ENCODE measurements at places on chromosomes 12 and 14.

DNA sequence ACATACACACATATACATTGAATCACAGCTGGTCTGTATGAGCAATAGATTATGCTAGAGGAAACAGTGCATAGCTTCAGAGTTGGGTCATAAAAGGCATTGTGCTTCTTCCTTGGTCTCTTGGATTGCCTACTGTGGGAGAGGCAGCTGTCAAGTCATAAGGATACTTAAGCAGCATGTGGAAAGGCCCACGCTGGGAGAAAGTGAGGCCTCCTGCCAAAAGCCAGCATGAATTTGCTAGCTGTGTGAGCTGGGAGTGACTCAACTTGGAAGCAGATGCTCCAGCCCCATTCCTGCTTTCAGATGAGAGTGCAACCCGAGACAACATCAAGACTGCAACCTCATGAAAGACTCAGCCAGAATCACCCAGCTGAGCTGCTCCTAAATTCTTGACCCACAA is 311.9 kb upstream of the TBX3 start:
- no peak for DNase-seq

GRCh38 chr14:55152052-55152753 is 23.2 kb downstream of the LGALS3 start:
- DNase-seq, result no peak

- peak; percentile 90 for DNase-seq
These were observed 12.8 kb downstream of the ZFHX2 start for GRCh38 chr14:23538785-23539184.

GRCh38 chr12:5201554-5202218 is 158.0 kb downstream of the KCNA5 start:
- DNase-seq, result peak; percentile 96

DNA sequence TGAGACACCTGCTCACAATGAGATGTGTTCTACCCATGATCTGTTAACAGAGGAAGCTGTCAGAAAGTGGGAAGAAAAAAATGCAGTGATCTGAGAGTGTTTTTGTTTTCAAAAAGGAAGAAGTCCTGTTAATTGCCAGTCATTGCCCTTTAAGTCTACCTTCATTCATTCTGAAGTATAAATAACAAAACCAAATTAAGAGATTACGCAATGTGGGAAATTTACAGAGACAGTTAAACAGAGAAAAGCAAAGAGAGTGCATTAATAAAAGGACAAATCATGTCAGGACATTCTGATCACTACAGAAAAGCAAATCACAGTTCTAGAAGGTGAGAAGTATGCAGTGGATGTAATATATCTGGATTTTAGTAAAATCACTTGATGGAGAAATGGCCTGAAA is 154.2 kb downstream of the NRXN3 start:
- no peak for DNase-seq

- no peak for DNase-seq
These were observed 22.3 kb downstream of the PRIMA1 start for GRCh38 chr14:93765970-93766369.

DNA sequence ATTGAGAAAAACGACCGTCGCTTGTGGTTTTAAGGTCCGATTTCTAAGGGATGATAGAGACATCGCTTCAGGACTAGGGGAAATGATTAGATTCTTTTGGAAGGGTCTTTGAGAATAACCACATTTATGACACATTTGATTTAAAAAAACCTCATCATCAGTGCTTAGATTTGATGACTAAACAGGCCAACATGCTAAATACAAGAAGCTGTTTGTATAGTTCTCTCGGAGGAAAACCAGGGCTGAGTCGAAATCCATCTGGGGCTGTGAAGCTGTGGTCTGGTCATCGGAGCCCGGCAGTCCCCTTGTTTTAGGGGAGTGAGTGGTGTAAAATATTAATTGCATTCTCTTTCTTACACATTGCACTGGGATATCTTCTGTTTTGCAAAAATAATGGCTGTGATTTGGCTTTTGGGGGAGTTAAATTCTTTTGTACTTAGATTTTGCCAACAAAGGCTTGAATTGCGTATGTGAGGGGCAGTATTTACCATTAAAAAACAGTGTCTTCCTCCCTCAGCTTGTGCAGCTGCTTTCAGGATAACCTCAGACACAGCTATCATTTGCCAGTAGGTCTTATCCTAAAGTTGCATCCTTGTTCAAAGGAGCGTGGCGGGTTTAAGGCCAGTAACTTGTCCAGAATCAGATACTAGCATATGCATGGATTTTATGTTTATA is 550 bp downstream of the GNG2 start:
- no peak for DNase-seq

DNA sequence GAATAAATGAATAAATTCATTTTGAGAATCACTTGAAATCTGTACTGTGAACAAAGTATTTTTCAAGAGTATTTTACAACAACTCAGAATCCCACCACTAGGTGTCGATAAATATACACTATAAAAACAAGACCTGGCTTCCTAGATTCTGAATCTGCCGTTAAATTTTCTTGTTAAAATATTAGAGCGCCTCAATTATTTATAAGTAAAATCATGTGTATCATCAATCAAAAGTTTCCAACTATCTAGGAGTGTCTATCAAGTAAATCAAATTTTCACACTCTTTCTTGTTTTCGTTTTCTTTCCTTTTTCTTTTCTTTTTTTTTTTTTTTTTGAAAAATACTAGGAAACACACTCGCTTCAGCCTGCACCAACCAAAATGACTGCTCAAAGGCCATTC is 179.2 kb upstream of the DCN start:
- DNase-seq, result peak; percentile 20

- DNase-seq, result no peak
These were observed 168.1 kb downstream of the PRKCH start for GRCh38 chr14:61489512-61489911.

GRCh38 chr12:57984629-57985151 is 43.3 kb downstream of the ATP23 start:
- no peak for DNase-seq

- DNase-seq, result no peak
These were observed 77.4 kb upstream of the NOS1 start for GRCh38 chr12:117438809-117439208.

DNA sequence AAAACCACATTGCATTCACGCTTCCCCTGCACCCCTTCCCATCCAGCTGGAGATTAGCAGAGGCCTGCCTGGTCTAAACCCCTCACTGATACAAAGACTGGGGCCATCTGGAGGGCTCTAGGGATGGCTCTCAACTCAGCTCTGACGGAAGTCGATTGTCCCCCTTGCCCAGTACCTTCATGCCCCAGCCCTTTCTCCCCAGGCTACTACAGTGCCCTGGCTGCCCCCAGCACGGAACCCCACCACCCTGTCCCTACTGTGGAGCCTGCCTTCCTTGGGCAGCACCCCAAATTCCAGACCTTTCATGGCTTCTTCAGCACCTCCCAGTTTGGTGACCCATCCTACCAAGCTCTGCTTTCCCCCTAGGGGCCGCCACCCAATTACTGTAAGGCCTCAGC is 25.6 kb downstream of the ZFP36L1 start:
- no peak for DNase-seq

DNA sequence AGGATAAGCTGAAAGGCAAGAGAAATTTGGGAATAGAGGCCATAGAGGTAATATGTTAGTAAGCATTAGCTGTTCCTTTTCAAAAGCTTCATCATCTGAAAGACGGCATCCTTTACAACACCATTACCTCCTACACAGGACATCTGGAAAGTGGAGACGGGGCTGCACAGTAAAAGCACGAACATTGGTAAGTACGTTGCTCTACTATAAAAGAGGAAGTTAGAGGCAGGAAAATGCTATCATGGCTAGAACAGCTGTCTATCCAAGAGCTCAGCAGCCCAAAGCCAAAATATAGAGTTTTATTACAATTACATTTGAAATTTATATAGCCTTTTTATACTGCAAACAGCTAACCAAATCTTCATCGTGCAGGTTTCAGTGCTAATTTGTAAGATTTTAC is 172.3 kb upstream of the GRIP1 start:
- no peak for DNase-seq

- no peak for DNase-seq
These were observed 12.7 kb downstream of the KRT1 start for GRCh38 chr12:52667509-52667908.
